Type B pancreatic cell (in vitro differentiated cells): ENCODE measurements at places on chromosomes 6 and 20.

DNA sequence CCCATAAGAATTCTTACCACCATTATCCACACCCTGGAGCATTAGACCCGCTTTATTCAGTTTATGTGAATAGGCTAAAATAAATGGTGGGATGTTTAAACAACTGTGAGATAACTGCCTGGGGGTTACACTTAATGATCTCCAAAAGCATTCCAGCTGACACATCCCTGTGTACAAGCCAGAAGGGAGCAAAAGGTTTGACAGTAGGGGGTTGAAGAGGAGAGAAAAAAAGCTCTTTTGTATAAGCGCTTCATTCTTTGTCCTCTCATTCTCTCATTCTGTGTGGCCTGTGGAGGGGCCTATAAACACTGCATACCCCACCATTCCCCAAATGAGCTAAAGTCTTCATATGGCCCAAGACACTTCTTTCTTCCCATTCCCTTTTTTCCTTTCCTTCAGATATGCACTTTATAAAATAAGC lies 30.8 kb upstream of the COL21A1 start:
- DNase-seq: no peak

GRCh38 chr6:137736048-137736818 lies 130.8 kb upstream of the TNFAIP3 start:
- DNase-seq: no peak

- no peak for DNase-seq
Observed at GRCh38 chr20:41134362-41135186, 2.8 kb upstream of the PLCG1 start.

DNA sequence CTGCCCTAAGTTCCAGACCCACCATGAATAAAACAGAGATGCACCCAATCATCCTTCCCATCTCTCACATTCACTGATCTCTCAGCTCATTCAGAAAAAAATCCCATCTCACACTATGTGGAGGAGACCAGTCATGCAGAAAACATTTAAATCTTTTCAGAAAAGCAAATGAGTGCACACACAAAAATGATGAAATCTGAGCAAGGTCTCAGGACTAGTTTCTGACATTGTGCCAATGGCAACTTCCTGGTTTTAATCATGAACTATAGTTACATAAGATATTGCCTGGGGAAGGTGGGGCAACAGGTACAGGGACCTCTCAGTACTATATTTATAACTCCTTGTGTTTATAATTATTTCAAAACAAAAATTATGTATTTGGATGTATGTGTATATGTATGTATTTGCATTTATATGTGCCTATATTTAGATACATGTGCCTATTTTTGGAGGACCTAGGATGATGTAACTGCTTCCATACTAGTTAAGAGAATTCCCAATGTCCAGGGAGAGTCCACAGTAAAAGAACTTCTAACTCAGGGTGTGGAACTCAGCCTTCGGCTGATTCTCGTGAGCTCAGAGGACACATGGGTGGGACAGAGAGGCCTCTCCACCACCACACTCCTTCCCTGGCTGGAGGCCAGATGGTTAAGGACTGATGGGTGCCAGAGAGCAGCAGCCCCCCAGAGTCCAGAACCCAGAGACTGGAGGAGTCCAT lies 71.7 kb upstream of the MAP3K4 start:
- DNase-seq: no peak

- no peak for DNase-seq
Observed at GRCh38 chr6:11460837-11461661, 76.5 kb upstream of the TMEM170B start.

DNA sequence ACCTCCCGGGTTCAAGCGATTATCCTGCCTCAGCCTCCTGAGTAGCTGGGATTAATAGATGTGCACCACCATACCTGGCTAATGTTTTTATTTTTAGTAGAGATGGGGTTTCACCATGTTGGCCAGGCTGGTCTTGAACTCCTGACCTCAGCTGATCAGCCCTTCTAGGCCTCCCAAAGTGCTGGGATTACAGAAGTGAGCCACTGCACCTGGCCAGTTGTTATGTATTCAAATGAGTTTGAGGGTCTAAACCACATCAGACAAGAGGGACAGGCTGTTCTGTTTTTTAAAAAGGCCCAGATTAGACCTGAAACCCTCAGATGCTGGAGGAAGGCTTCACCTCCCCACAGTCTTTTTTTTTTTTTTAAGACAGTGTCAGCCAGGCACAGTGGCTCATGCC lies 4.1 kb upstream of the SPAG4 start:
- DNase-seq: no peak

GRCh38 chr6:150846641-150847040 lies 18.9 kb upstream of the MTHFD1L start:
- DNase-seq: no peak

DNA sequence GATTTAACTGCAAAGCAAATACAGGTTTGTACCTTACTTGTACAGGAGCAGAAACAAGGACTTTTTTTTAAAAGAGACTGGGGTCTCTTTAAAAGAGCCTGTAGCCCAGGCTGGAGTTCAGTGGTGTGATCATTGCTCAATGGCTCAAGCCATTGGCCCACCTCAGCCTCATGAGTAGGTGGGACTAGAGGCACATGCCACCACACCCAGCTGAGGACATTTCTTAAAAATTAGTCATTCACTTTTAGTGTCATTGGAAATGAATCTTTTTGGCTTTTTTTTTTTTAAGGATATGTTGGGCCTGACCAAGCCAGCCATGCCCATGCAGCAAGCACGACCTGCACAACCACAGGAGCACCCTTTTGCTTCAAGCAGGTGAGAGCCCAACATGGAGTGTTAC lies 16.9 kb downstream of the SEC23B start:
- DNase-seq: no peak

GRCh38 chr20:61839912-61840778 lies 225.5 kb downstream of the TAF4 start:
- DNase-seq: no peak
